ENCODE measurements at places on chromosomes 5 and 9.
A peak's percentile ranks its signal among the peaks of the same experiment; 100 is the strongest.

GRCh38 chr9:81374459-81375186 is 314.7 kb downstream of the TLE1 start:
- no peak for DNase-seq

DNA sequence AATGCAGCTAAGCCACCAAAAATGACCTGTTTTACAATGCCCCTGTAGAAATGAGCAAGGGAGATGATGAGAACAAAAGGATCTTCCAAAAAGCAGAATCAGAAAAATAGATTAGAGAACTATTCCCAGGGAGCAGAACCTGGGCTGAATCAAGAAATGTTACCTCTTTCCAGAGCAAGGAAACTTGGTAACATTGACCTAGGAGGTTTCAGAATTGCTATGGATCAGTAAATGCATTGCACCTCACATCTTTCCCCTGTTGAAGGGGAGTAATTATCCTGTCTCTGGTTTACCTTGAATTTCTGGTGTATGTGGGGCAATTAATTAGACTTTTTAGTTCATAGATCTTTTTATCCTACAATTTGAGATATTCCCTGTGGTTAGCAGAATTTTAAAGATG is 151.2 kb upstream of the RAI14 start:
- no peak for DNase-seq

DNA sequence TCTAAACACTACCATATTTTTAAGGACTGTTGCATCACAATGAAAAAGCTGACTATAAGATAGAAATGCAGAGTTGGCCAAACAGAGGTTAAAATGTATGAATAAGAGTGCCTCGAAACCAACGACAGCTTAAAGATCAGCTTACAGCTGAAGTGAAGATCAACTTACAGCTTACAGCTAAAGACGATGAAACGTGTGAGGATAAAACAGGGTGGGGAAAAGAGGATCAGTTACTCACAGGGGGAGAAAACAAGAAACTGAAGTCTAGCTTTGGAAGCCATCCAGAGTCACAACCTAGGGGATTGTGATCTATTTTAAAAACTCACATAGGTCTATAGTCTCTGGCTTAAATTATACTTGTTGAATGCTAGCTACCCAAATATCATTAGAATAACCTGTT is 220.0 kb downstream of the SNCAIP start:
- DNase-seq = peak; percentile 12

DNA sequence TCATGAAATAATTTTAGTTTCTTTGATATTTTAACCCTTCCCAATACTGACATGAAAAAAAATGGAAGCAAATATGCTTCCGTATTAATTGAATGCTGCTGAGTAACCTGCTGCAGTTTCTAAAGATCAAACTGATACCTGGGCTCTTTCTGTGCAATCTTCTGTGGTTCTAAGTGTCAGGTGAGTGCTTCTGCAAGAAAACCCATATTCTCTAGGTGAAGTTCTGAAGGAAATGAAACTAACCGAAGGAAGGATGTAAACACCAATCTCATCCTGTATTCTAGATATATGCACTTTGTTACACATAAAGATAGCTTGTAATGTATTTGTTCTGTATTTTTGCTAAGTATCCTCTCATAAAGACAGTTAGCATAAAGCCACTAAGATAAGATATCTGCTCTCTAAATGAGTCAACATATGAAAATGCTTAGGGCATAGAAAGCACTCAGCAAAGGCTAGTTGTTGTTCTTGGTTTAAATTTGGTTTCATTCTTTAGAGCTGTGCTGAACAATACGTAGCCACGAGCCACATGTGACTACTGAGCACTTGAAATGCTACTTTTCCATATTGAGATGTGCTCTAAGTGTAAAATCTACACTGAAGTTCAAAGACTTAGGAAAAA is 52.0 kb downstream of the ITGA2 start:
- DNase-seq = peak; percentile 30

DNA sequence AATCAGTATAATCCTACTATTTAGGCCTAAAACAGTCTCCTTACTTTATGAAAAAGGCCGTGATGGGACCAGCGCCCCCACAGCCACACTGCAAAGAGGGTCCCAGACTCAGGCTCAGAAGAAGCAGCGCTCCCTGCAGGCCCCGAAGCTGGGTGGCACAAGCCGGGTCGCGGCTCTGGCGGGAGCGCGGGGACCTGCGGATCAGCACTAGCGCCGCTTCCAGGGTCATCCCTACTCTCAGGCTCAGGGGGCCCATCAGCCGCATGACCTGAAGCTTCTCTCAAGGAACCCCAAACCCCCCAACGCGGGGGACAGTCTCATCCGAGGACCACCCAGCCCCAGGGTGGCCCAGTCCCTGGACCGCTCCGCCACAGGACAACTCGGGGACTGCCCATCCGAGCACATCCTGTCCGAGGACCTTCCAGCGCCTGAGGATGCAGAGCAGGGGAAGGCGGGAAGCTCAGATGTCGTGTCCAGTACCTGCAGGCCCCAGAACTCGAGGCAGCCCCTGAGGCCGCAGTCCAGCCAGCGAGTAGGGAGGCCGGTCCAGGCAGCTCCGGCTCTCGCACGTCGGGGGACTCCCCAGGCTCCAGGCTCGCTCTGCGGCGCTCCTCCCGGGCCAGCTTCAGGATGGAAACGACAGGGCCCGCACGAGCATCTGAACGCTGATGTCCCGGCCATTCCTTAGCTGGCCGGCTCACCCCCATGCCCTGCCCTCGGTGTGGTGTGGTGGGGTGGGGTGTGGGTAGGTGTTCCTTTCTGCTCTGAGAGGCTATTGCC is 32.4 kb upstream of the CDK20 start:
- no peak for DNase-seq

- no peak for DNase-seq
These were observed 15.5 kb downstream of the SIL1 start for GRCh38 chr5:139182528-139183296.

- no peak for DNase-seq
These were observed 75.3 kb downstream of the SLC1A3 start for GRCh38 chr5:36681711-36682110.

DNA sequence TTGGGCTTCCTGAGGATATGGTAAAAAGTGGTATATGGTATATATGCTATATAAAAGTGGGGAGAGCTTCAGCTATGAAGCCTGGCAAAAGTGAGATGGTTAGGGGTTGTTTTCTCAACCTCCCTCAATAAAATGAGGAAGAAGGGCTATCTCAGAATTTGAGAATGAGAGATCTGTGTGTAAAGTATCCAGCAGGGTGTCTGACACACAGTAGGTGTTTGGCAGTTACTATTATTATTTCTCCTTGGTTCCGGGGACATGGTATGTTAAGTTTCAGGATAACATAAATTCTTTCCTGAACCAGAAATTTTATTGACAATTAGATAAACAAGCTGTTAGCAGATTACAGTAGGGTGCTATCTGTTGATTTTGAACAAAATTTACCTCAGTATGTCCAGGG is 94.1 kb downstream of the DENND1A start:
- DNase-seq = no peak

GRCh38 chr9:3931058-3931457 is 368.8 kb downstream of the GLIS3 start:
- no peak for DNase-seq

GRCh38 chr5:136985785-136986475 is 513.2 kb downstream of the SPOCK1 start:
- DNase-seq = no peak

DNA sequence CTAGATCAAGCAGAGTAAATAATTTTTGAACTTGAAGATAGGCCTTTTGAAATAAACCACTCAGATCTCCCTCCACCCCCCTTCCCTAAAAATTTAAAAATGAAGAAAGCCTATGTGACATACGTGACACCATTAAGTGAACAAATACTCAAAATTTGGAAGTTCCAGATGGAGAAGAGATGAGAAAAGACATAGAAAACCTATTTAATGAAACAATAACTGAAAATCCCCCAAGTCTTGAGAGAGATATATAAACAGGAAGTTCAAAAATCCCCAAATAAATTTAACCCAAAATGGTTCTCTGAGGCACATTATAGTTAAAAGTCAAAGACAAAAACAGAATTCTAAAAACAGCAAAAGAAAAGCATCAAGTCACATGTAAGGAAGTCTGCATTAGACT is 428.6 kb downstream of the PSAT1 start:
- no peak for DNase-seq

- DNase-seq = no peak
These were observed 104.0 kb downstream of the SERINC5 start for GRCh38 chr5:80151890-80152289.

GRCh38 chr5:61084658-61085057 is 77.6 kb downstream of the SMIM15 start:
- DNase-seq = no peak

DNA sequence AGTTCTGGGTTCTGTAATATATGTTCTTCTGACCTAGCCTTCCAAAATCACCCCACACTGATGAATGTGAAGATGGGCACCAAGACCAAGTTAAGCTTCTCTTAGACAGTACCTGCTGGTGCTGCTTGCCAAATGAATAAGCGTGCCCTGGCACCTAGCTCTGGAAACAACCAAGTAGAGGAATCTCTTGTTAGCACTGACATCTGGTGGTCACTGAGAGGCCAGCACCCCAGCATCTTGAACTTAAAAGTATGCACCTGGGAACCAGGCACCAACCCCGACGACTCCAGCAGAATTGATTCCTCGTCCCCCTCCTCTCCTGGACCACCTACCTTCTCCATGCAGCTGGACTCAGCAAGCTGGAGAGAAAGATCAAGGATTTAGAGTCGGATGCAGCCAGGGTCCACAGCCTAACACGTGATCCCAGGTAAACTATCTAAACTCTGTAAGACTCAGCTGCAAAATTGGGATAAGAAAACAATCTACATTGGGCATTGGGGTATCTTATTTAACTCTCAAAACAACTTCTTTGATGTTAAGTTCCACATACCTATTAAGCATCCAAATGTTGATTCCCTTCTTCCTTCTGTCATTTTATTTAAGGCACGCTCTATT is 89.8 kb downstream of the SLC1A3 start:
- DNase-seq = peak; percentile 51

DNA sequence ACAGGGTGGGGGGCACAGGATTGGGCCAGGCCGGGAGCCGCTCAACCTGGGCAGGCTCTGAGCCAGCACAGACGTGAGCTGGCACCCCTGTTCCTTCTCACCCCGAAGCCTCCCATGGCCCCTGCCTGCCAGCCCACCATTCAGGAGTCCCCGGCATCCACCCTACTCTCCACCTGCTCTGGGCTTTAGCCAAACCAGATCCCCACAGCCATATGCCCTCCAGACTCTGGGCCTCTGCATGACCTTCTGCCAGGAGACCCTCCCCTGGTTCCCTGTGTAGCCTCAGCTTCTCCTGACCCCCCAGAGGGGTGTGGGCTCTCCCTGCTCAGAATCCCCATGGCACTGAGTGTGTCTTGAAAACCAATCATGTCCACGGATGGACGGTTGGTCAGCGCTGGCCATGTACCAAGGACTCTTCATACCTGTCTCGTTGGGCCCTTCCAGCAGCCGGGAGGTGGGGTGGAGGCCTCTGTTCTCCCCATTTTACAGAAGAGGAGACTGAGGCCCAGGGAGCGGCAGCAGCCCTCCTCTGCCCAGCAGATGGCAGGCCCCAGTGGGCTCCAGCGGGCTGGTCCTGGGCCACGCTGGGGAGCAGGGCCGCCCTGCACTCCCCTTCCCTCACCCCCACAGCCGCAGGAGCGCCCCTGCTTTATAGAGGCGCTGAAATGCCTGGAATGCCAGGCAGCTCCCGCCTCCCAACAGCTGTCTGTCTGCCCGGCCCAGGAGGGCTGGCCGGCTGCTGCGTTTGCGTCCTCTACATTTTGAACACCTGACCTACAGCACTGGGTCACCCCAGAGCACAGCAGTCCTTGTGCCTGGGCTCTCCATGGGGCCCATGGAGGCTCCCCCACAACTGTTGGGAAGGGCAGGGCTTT is 3.5 kb upstream of the MYMK start:
- DNase-seq = no peak

GRCh38 chr5:93705896-93706295 is 35.5 kb downstream of the POU5F2 start:
- DNase-seq = peak; percentile 77

DNA sequence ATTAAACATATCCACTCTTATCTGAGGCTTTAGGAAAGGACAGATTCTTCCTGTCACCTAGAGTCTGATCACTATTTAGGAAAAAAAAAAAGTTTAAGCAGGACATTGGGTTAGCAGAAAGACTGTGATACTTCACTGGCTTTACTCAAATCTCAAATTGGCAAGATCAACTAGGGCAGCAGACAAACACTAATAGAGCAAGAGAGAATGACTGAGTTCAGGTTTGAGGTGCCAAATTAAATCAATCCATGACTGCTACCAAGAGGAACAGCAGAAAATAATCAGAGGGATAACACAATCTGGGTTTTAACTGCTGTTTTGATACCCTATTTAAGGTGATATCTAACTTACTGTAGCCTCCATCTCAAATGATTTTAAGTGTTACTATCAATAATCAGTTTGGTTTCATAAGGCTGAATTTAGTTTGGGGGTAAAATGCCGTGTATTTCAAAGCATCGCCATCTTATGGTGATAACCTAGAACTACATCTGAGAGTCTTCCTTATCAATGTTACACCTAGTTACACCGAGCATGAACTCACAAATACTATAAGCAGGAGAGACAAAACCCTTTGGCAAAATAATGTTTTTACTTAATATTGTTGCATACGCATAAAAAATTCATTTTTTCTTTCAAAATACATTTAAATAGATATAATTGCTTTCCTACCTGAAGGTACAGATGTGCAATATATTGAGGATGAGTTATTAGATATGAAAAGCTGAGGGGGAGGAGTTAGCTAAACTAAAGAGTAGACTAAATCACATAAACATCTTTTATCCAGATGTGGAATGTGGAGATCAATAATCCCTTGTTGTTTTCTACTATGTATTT is 286.4 kb upstream of the CDH12 start:
- DNase-seq = peak; percentile 2

- DNase-seq = no peak
These were observed 597 bp upstream of the CENPH start for GRCh38 chr5:69188811-69189161.

DNA sequence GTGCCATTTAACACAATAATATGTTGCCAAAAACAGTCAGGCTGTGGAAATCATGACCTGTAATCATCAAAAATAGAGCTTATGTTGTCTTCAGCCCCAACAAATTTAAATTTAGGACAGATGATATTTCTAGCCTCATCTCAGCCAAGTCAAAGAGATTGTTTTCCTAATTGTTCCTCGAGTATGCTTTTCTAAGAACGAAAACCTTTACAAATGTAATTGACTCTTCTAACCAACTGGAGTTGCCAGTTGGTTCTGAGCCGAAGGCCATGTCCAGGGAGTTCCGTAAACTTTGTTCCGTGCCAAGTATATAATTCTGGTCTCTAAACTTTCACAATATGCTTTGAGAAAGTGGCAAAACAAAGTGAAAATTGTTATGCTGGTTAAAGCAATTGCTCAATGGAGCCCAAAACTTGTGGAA is 160.8 kb downstream of the CEMIP2 start:
- no peak for DNase-seq

Data from fibroblast of skin of right biceps (primary cell).